ENCODE measurements at places on chromosomes 13 and 19. TPM values are rescaled to one million over a fixed set of nuclear protein-coding genes. Genes with fewer than 3 reads are reported as not detected.

Gene NLRP9
- polyA plus RNA-seq: not detected

Gene SCN1B
- polyA plus RNA-seq: 6.3 TPM

Gene MPV17L2
- polyA plus RNA-seq: 6.2 TPM

Gene TEX101
- polyA plus RNA-seq: not detected

Gene SERPINE3
- polyA plus RNA-seq: 0.77 TPM

Gene ZNF90
- polyA plus RNA-seq: 4.2 TPM

Gene FSD1
- polyA plus RNA-seq: 2.4 TPM

Gene CACNG8
- 0.91 TPM for polyA plus RNA-seq

Gene CALM3
- 185 TPM for polyA plus RNA-seq

Gene ZNF491
- 3.5 TPM for polyA plus RNA-seq

Gene CD37
- polyA plus RNA-seq: 19.9 TPM

- no peak for DNase-seq
These were observed 164.2 kb downstream of the FOXO1 start for GRCh38 chr13:40502236-40502635.

DNA sequence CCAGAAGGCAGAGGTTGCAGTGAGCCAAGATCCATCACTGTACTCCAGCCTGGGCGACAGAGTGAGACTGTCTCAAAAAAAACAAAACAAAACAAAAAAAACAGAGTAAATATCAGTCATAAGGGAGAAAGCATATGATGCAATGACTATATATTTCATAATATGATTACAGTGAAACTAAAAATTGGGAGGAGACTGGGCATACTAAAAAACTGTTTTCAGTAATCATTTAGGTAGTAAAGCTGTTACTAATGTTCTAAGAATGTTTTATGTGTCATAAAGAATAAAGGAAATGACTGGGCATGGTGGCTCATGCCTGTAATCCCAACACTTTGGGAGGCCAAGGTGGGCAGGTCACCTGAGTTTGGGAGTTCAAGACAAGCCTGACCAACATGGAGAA, 15.9 kb downstream of the ZNF573 start:
- no peak for DNase-seq

- no peak for DNase-seq
These were observed 192.8 kb downstream of the GGACT start for GRCh38 chr13:100395698-100396373.

GRCh38 chr19:804419-805165, 7.3 kb downstream of the PTBP1 start:
- DNase-seq: no peak

- no peak for DNase-seq
These were observed 316.2 kb upstream of the KLHL1 start for GRCh38 chr13:70424428-70424827.

- DNase-seq: no peak
These were observed 10.4 kb upstream of the TYK2 start for GRCh38 chr19:10390652-10391286.

DNA sequence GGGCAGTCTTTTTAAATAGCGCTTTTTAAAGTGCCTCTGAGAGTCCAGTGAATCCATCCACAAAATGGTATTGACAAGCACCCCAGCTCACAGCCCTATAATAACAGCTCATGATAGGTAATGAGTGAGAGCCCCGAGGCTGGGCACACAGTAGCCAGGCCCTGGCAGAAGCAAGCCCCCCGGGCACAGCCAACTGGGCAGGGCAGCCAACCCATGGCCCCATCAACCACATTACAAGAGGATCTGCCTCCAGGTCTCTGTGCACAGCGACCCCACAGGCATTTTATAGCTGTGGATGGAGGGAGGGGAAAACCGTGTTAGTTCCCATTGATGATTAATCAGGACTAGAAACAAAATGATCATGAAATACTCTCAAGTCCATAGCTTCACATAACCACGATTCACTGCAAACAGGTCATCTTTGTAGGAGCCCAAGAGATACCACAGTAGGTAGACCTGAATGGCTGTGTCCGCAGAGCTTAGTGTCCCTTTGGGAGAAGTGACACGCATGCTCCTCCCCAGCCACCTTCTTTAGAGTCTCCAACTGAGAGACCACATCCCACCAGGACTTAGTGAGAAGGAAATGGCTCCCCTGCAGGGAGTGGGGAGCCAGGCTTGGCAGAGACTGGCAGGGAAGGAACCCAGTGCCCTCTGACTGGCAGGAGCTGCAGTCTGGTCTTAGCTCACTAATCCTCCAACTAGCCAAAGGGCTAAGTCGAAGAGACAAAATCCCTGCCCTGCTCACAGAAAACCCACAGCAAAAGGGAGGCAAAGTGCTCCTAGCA, 4.3 kb upstream of the VSTM2B start:
- no peak for DNase-seq

DNA sequence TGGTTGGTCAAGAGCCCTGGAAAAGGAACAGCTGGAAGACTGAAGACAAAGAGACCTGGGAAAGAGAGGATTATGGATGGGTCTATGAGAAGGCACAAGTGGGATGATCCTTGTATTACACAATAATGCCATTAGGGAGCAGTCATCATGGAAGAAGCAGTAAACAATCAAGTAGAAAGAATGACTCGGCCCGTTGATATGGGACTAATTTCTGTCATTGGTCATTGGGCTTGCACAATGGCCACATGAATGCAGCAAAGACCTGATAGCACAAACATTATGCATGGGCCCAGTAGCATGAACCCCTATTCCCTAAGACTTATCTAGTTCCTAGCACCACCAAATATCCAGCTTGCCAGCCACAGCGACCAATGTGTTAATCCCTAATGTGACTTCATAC, 390.3 kb upstream of the ZNF507 start:
- no peak for DNase-seq

DNA sequence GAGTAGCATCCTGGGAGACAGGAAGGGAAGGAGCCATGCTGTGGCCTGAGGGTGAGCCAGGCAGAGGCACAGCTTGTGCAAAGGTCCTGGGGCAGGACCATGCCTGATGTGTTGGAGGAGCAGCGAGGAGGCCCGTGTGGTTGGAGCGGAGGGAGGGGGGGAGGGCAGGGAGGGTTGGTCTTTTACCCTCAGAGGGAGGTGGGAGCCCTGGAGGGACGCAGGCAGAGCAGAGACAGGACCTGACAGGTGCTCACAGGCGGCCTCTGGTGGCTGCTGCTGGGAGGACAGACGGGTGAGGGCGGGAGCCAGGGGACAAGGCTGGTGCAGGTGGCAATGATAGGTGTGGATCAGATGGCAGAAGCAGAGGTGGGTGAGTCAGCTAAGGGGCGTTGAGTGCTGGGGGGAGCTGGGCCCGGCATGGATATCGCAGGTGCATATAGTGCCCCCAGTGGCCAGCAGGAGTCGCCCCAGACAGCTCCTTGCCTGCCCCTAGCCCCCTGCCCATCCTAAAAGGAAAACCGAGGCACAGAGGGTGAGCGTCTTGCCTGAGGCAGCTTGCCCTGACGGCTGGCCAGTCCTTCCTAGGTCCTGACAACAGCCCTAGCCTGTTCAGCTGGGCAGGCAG, 9.8 kb upstream of the GNA15 start:
- no peak for DNase-seq

DNA sequence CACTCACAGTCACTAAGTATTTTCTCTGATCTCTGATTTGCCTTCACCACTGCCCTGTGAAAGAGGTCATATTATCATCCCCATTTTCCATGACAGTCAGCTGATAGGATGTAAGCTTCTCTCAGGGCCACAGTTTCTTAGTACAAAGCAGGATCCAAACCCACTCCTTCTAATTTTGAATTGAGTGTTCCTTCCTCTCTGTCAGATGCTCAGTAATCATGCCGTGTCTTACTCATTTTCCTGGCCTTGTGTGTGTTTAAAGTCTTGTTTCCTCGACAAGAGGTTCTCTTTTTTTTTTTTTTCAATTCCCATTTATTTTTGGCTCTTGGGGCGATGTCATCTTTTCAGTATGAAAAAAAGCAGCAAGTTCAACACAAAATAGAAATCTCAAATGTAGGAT, 72.3 kb downstream of the NAA16 start:
- no peak for DNase-seq

DNA sequence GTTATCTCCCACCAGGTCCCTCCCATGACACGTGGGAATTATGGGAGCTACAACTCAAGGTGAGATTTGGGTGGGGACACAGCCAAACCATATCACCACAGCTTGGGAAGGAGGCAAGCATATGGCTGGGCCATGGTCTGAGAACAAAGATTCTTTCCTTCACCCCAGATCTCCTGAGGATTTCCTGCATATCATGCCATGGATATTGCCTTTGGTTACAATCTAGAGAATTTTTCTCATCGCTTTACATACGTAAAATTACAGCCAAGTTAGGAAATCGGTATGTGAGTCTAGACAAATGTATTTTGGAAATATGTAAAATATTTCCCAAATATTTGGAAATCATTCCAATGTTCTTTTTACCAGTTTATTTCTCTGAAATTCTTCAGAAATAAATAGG, 398.3 kb downstream of the RFC3 start:
- DNase-seq: no peak

DNA sequence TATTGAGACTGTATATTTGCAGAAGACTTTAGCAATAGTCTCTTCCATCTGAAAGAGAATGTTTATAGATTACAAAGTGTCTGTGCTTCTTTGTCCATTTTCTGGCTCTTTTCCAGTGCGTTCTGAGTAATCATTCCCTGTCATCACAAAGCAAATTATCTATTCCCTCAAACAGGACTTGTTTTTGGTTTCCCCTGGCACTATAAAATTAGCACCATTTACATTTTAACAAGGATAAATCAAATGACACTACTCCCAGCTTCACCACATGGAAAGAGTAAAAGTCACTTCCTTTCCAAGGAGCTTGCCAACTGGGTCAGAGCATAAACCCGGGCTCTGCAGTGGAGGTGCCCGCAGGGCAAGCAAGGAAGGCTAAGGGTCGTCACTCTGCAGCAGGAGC, 88.1 kb downstream of the SHISA2 start:
- no peak for DNase-seq

GRCh38 chr19:40363069-40363468, 14.6 kb downstream of the PLD3 start:
- no peak for DNase-seq

GRCh38 chr19:49110567-49110966, 3.6 kb upstream of the LIN7B start:
- DNase-seq: no peak

- DNase-seq: no peak
These were observed 31.8 kb downstream of the PIP5K1C start for GRCh38 chr19:3668331-3669081.

DNA sequence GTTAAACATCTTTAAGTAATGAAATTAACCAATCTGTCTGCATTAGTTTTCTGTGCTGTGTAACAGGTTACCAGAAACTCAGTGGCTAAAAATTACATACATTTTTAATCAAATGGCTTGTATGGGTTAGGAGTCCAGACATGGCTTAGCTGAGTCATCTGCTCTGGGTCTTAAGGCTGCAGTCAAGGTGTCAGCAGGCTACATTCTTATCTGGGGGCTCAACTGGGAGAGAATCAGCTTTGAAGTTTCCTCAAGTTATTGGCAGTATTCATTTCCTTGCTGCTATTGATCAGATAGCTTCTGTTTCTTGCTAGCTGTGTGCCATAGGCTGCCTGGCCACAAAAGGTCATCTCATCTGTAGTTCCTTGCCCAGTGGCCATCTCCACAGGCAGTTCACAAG, 1163.0 kb downstream of the DIAPH3 start:
- no peak for DNase-seq

GRCh38 chr13:95723438-95723837, 46.5 kb downstream of the DNAJC3 start:
- no peak for DNase-seq

DNA sequence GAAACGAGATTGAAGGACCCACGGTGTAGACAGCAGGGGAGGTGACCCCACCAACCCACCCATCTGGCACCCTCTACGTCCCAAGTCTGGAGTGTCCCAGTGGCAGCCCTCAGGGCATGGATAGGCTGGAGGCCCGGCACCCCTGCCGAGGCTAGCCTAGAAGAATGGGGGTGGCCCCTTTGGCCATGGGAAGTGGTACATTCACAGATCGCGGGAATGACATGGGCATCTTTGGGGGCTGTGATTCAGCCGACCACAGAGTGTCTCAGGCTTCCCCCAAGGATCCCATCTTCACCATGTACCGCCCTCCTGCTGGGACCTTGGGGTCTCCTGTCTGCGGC, 11.3 kb upstream of the MKNK2 start:
- no peak for DNase-seq

- no peak for DNase-seq
These were observed 45.3 kb upstream of the SERTM1 start for GRCh38 chr13:36628377-36629056.

GRCh38 chr13:111562716-111563115, 242.3 kb downstream of the TEX29 start:
- DNase-seq: peak; percentile 6

DNA sequence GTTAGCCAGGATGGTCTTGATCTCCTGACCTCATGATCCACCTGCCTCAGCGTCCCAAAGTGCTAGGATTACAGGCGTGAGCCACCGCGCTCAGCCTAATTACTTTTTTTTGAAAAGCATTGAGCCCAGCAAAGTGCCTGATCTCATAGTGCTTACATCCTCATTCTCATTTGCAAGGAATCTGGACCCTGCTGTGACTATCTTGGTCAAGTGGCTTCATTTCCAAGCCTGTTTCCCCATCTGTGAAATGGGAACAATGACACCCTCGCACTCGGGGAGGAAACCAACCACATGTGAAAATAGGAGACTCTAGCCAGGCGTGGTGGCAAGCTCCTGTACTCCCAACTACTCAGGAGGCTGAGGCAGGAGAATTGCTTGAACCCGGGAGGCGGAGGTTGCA, 1.6 kb upstream of the PLEKHA4 start:
- DNase-seq: no peak

DNA sequence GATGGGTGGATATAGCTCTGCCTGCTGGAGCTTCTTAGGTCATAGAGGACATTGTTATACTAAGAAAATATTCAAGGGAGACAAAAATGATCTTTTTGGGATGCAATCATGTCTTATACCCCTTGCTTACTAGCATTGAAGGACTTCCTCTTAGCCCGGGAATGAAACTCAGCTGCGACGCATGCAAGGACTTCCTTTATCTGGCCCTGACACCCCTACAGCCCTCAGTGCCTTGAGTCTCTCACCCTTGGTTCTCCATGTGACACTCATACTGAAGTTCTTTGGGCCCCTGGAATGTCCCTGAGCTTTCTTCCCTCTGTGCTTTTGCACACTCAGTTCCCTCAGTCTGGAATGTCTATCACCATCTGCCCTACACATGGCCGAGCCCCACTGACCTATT, 72.5 kb upstream of the MTIF3 start:
- DNase-seq: no peak

DNA sequence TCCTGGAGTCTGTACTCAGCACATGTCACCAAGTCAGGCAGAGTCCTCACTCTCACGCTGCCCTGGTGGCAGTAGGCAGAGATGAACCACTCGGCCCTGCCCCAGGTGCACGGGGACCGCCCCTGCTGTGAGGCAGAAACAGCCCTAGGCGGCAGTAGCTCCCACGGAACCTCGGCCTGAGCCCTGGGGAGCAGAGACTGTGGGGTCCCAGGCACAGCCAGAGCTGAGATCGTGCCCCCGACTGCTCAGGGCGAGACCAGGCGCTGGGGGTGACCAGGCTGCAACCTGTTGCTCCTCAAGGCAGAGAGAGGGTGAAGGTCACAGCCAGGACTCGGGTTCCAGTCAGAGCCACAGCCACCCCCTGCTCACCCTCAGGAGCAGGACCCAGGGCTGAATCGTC, 34.9 kb downstream of the AP1M1 start:
- DNase-seq: no peak

GRCh38 chr19:18489627-18490184, 32.2 kb downstream of the ELL start:
- no peak for DNase-seq

All from forelimb muscle (tissue), 1 donor.